Stomach (tissue), 19 donors: ENCODE measurements at places on chromosomes 2 and 18. TPM values are rescaled to one million over a fixed set of nuclear protein-coding genes. Genes with fewer than 3 reads are reported as not detected.

DNA sequence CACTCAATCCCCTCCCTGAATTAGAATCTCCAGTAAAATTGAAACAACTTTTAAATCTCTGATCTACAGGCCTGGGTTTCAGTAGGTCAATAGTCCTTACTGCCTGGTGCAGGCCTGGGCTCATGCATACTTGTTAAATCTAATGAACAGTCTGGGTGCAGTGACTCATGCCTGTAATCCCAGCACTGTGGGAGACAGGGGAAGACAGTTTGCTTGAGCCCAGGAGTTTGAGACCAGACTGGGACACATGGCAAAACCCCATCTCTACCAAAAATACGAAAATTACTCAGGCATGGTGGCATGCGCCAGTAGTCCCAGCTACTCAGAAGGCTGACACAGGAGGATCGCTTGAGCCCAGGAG lies 94.7 kb upstream of the SP3 start:
- no peaks in the 10 kb centered on the region for H3K27me3 ChIP-seq
- H3K4me3 ChIP-seq: no peak overlapping the region
- H3K36me3 ChIP-seq: no peaks in the 10 kb centered on the region
- H3K27ac ChIP-seq: no peak overlapping the region
- DNase-seq: no peak

GRCh38 chr2:72236445-72237067 lies 88.9 kb upstream of the CYP26B1 start:
- DNase-seq: peak; percentile 6
- H3K4me3 ChIP-seq: no peak overlapping the region
- H3K27ac ChIP-seq: no peak overlapping the region
- no peaks in the 10 kb centered on the region for H3K27me3 ChIP-seq

DNA sequence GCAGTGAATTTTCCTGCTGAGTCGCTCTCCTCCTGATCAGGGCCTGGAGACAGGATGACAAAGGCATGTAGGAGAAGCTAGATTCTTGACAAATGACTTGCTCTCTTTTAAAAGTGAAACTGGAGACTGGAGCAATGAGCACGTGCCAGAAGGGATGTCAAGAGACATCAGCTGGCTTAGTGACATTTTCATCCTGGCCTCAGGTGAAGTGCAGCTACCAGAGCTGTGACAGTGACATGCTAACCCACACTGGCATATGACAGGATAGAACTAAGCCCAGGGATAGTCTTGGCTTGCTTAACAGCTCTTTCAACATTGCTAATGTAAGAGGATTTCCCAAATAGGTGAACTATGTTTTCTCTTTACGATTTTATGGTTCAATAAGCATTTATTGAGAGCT lies 757.5 kb upstream of the DDX18 start:
- H3K4me3 ChIP-seq: no peak overlapping the region
- H3K4me1 ChIP-seq: no peaks in the 10 kb centered on the region
- no peak for DNase-seq
- no peaks in the 10 kb centered on the region for H3K36me3 ChIP-seq
- no peak overlapping the region for H3K27ac ChIP-seq
- no peaks in the 10 kb centered on the region for H3K27me3 ChIP-seq

Gene IER3IP1
- 8.3 TPM for total RNA-seq
